ENCODE measurements at places on chromosomes 16 and 17. TPM values are rescaled to one million over a fixed set of nuclear protein-coding genes. Genes with fewer than 3 reads are reported as not detected.

GRCh38 chr17:142102-142661 is 4.8 kb downstream of the SCGB1C2 start:
- DNase-seq: no peak

GRCh38 chr16:71727551-71728324 is 3.2 kb upstream of the PHLPP2 start:
- DNase-seq: no peak

GRCh38 chr16:12440228-12440530 is 363.5 kb downstream of the CPPED1 start:
- no peak for DNase-seq

GRCh38 chr17:82272495-82273326 is 789 bp downstream of the CSNK1D start:
- no peak for DNase-seq

DNA sequence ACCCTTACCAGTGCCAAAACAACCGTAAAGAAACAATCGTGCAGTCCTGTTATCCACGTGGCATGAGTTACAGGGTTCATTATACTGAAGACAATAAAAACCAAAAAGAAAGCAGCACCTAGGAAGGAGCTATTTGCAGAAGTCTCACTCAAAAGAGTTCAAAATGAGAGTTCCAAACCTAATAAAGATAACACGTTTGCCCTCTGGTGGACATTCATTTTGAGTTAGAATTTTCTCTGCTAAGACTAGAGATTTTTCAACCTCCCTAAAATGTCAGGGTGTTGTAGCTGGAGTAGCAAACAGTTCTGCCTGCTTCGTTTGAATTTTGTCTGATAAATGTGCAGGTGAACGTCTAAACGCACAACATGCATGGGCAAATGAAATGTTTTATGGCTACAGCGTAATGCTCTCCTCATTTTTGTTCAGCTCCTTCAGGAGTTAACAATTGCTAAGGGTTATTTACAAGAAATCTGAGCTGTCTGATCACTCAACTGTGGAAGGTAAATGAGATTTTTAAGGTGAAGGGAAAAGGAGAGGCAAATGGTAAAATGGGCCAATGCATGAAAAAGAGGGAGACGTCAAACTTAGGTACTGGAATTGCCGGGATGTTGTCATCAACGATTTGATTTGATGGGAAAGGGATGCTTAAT is 1067.9 kb upstream of the EEF2KMT start:
- no peak for DNase-seq

DNA sequence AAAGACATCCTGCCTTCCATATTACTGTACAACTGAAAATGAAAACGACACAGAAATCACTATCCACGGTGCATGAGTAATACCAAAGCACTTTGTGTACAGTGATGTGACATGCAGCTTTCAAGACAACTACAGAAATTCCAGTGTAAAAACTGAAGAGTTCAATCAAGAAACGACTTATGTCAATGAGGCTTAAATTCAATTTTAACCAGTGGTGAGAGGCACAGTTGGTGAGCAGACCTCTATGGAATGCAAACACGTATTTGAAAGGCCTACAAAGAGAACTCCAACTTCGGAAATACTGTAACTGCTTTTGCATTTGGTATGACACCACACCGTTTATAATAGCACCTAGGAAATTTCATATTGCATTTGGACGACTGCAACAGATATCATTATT is 87.6 kb downstream of the USP31 start:
- no peak for DNase-seq

DNA sequence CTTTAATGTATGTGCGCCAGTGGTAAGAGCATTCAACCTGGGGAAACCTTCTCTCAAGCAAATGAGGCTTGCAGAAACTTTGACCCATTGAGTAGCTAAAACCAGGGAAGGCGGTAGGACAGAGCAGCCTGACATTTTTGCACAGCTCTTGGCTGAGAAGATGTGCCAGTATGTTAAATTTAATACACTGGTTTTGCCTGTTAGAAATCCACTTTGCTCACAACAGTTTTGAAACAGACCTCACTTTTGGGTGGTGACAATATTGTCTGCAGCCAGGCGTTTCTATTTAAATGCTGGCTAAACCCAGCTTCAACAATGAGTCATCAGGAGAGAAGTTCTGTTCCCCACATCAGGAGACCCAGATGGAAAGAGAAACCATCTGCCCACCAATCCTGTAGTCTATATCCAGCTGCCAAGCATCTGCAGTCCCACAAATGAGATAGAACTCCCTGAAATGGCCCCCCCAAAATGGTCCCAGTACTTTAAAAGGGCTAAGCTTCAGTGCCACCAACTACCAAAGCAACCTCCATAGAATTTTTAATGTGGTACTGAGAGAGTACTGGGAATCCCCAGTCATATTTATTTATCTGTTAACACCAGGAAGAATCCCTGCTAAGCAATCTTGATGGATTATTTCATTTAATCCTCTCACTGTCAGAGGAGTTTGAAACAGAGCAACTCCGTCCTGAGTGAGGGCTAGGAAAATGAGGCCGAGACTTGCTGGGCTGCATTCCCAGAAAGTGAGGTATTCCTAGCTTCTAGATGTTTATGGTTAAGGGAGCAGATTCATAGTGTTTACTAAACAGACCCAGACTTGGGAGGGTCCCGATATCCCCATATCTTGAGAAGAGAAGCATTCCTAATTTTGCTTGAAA is 29.0 kb upstream of the CLEC3A start:
- peak; percentile 52 for DNase-seq

DNA sequence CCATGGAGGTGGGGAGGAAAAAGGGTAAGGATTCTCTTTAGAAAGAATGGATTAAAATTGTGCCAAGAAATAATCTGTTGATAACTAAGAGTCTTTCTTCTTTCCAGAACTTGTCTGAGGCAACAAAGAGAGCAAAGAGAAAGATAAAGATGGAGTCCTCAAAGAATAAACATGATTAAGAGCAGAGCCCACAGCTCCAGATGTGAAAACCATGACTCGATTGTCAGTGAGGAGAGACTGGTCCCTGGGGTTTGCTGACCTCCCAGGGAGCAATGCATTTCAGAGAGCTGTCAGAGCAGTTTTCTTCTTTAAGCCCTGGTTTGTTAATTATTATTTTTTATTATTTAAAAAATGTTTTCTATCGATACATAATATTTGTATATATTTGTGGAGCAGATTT is 74.6 kb downstream of the TMEM100 start:
- DNase-seq: no peak

The EPX gene
- not detected for total RNA-seq

The SAMD14 gene
- total RNA-seq: 17.3 TPM

The TEX19 gene
- not detected for total RNA-seq

The MAP1LC3B gene
- total RNA-seq: 39.6 TPM

All from mesothelial cell of epicardium (in vitro differentiated cells).